Cerebellar cortex (tissue), 1 donor: ENCODE measurements at places on chromosomes 6 and 20.
A peak's percentile ranks its signal among the peaks of the same experiment; 100 is the strongest.

DNA sequence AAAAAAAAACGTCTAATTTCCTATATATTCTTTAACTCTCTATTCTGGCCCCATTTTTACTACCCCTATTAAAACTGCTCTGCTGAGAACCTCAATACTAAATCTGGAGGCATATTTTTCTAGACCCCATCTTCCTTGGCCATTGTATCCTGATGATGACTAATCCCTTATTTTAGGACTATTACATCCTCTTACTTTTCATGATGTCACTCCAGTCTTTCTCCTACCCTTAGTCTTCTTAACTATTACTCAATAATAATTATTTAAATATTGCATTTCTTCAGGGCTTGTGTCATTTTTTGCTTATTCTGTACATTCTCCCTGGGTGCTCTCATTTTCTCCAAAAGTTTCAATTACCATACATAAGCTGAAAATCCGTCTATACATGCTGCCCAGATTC is 6.4 kb downstream of the FBXO30 start:
- no peak for DNase-seq

- no peak for DNase-seq
These were observed 247.5 kb upstream of the SUPT3H start for GRCh38 chr6:45625191-45625664.

- no peak for DNase-seq
These were observed 227.0 kb upstream of the MARCKS start for GRCh38 chr6:113629975-113630737.

- DNase-seq: no peak
These were observed 188.8 kb upstream of the BTBD3 start for GRCh38 chr20:11728937-11729336.

- DNase-seq: no peak
These were observed 31.4 kb downstream of the RGS17 start for GRCh38 chr6:153099636-153100035.

DNA sequence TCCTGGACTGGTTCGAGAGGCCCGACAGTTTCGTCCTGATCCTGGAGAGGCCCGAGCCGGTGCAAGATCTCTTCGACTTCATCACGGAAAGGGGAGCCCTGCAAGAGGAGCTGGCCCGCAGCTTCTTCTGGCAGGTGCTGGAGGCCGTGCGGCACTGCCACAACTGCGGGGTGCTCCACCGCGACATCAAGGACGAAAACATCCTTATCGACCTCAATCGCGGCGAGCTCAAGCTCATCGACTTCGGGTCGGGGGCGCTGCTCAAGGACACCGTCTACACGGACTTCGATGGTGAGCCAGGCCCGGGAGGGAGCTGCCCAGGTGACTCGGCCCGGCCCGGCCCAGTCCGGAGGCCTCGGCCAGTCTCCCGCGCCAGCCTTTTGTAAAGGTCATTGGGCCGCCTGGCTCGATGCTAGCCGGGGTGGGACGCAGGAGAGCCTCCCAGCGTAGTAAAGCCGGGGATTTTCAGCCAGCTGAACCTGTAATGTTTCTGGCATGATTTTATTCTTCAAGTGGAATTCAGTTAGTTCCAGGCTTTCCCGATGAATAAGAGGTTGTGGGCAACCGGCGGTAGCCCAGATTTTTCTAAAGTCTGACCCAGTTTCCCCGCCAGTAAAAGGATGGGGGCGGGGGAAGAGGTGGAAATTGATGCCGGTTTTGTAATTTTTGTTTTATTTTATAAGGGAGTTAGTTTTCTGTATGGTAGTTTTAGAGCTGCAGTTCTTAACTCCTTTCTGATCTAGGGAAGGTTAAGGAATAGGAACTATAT is 1.4 kb downstream of the PIM1 start:
- DNase-seq: peak; percentile 38

DNA sequence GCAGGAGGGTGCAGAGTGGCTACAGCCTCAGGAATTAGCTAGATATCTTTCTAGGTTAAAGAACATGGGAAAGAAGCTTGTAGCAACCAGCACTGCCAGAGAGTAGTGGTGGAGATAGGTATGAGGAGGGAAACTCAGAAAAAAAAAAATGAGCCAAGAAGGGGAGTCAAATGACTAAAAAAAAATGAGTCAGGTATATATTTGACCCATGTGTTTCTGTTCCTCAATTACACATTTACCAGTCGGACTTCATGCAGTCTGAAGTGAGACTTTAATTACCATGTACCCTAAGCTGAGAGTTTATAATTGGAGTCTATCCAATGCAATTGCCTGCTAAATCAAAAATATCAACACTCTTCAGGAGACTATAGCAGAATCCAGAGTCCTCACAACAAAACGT is 964.6 kb downstream of the HACE1 start:
- no peak for DNase-seq

- DNase-seq: no peak
These were observed 221.8 kb upstream of the SOX4 start for GRCh38 chr6:21371676-21372171.

DNA sequence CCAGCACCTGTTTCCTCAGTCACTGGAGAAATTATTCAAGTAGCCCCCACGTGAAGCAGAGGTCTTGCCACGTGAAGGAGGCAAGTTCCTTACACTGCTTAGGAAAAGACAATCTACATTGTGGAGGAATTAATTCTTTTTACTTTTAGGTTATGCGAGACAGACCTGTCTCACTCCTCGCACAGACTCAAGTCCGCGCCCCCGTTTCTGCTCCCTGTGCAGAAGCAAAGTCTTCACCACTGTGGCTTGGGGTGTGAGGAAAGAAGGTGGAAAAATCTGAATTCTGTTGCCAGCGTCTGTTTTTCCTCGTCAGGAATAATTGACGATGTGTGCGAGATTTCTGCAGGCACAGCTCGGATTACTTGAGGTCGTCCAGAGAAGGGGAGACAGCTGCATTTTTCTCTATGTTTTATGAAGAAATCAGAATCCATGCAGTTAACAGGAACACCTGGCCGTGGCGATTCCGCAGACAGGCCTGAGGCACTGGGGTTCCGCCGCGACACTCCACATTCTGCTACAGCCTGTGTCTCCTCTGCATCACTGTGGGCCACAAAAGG is 185.1 kb downstream of the SMOC2 start:
- no peak for DNase-seq

- DNase-seq: no peak
These were observed 93.5 kb downstream of the RPS12 start for GRCh38 chr6:132907914-132908313.

GRCh38 chr6:149216459-149216858 is 101.1 kb upstream of the TAB2 start:
- DNase-seq: no peak

- DNase-seq: no peak
These were observed 502.1 kb upstream of the SOX4 start for GRCh38 chr6:21091411-21091810.

- peak; percentile 77 for DNase-seq
These were observed 69.6 kb downstream of the SSR1 start for GRCh38 chr6:7243179-7243981.

DNA sequence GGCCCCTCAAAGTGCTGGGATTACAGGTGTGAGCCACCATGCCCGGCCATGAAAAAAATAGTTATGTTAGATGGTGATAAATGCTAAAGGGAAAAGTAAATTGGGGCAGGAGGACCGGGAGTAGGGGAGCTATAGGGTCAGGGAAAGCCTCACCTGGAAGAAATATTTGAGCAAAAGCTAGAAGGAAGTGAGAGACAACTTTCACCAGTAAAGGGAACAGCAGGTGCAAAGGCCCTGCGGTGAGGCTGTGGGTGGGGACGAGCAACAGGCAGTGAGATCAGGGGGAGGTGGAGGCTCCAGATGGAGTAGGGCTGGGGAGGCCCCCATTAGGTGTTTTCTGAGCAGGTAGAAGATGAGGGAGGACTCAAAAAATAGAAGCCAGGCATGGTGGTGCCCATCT is 16.0 kb downstream of the BCAS4 start:
- no peak for DNase-seq

- no peak for DNase-seq
These were observed 25.2 kb downstream of the SNX14 start for GRCh38 chr6:85568411-85568810.

DNA sequence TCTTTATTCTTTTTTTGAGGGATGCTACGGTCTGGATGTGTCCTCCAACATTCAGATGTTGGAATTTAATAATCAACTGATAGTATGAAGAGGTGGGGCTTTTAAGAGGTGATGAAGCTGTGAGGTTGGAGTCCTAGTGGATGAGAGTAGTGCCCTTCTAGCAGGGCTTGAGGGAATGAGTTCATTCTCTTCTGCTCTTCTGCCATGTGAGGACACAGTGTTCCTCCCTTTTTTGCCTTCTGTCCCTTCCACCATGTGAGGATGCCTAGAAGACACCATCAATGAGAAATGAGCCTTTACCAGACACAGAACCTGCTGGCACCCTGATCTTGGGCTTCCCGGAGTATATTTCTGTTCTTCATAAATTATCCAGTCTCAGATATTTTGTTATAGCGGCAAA is 82.1 kb upstream of the MLIP start:
- no peak for DNase-seq

DNA sequence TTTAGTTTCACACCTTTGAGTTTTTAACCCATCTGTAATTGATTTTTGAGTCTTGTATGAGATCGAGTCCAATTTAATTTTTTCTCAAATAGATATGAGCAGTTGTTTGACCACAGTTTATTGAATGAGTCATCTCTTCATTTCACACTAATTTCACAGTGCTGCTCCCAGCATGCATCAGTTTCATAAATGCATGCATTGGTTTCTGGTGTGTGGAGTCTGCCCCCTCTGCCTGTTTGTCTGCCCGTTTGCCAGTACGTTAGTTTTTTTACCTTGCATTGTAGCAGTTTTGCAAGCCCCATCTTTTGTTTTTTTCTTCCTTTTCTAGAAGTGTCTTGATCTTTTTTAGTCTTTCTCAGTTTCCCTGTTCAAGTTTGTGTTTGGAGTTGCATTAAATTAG is 11.9 kb downstream of the SLX4IP start:
- no peak for DNase-seq

DNA sequence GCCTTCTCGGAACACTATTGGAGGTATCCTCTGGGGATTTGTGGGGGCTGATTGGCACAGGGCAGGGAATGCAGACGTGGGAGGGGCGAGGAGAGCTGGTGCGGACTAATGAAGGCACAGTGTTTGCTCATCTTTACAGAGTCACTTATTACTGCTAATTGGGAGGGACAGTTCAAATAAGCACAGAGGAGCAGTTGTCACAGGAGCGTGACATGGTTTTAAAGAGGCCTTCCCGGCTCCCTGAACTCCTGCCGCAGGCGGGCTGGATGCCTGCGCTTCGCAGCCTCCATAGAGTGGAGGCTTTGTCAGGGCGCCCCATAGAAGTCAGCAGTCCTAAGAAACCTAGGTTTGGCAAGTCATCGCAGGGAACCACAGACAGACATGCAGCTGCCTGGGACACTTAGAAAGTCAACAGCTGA is 149.6 kb downstream of the LINC00237 start:
- DNase-seq: peak; percentile 11

DNA sequence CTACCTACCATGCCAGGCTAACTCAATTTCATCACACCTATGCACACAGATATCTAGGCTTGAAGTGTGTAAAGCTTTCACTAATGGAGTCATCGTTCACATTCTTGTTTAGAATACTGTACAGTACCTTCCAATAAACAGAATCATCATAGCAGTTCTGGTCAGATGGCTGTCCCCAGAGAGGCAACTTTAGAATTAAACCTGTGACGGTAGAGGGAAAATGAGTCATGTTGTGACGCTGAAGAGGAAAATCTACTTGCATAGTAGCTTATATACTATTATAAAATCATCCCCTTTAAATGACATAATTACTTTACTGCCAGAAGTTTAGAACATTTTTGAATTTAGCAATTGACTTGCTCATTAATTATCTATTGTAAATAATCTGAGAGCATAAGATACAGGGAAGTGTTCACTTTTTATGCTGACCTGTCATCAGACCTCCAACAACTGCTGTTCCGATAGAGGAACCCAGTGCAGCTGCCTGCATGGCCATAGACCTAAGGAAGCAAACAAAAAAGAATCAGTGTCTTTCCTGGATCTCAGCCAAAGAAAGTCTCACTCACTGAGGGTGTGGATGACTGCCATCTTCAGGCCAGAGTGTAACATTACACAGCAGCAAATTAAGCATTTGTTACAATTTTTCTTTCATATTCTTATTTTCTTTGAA is 29.8 kb downstream of the RHAG start:
- DNase-seq: peak; percentile 65

GRCh38 chr6:167510648-167511047 is 185.8 kb downstream of the TTLL2 start:
- DNase-seq: no peak

- no peak for DNase-seq
These were observed 8.0 kb upstream of the RAET1E start for GRCh38 chr6:149905911-149906371.

- no peak for DNase-seq
These were observed 566.1 kb downstream of the KIF16B start for GRCh38 chr20:16007164-16007563.

DNA sequence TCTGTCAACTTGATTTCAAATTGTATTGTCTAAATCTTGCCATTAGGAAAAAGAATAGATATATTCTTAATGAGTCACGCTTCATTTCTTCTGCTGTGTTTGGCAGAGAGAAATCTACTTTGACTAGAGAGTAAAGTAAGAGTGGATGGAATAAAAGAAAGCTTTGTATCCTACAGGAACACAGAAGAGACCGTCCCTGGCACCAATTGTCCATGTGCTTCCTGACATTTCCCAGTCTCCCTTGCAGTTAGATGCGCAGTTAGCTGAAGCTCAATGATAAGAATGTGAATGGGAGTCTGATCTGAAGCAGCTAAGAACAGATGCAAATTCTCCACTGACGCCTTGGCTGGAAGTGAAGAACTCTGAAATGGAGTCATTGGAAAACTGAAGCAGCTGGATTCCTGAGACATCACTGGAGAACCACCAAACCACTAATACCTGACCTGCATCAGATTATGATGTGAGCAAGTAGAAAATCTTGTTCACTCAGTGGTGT is 528.2 kb upstream of the MARCKS start:
- DNase-seq: no peak

- DNase-seq: no peak
These were observed 153.6 kb downstream of the IPCEF1 start for GRCh38 chr6:154202958-154203357.

- no peak for DNase-seq
These were observed 258.1 kb downstream of the LRFN2 start for GRCh38 chr6:40328986-40329545.

DNA sequence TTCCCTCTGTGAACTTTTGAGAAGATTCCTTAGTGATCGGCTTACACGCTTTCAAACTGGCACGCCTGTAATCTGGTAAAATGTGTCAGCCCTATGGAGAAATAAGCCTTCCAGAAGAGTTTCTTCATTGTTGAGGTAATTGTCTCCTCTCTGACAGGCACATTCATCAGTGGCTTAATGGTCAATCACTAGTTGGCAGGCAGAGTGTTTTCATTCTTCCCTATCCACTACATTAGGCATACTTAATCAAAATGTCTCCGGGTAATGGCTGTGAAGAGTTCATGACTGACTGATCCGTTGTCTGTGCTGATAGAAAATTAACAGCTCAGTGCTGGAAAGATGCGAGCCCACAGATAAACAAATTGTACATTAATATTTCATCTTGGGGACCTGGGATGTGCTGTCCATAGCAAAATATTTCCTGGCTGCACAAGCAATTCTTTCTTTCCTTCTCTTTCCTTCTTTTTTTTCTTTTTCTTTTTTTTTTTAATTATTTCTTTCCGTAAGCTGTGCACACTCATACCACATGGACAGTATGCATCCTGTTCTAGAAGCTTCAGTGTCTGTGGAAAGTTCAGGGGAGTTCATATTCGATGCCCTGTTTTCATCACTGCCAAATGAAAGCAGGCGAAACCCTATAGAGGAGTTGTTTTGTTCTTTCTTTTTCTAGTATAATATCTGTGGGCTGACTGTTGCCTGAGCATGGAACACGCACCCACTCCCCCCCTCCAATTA is 31.4 kb downstream of the TSHZ2 start:
- no peak for DNase-seq

- DNase-seq: no peak
These were observed 53.1 kb downstream of the SLC35D3 start for GRCh38 chr6:136975089-136975715.

GRCh38 chr6:56685102-56685733 is 42.5 kb upstream of the DST start:
- no peak for DNase-seq
